ENCODE measurements at places on chromosomes 3 and 15.

- no peak for DNase-seq
Observed at GRCh38 chr3:69180869-69181591, 58.6 kb upstream of the LMOD3 start.

DNA sequence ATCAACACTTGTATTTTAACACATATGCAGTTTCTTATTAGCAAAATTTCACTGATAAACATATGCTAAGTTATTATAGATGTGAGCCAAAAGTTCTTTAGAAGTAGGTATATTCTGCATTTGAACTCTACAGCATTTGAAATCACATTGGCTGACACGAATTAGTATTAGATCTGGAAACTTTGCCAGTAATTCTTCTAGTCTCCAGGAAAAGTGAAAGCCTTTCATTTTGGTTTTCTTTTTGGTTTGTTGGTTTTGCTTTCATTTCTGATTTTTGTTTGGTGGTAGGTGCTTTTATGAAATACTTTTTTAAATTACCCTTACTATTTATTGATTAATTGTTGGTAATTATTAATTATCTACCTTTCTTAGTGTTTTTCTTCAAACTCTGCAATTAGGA lies 72.9 kb downstream of the RBMS3 start:
- no peak for DNase-seq

- no peak for DNase-seq
Observed at GRCh38 chr3:9225268-9225667, 24.2 kb downstream of the SRGAP3 start.

GRCh38 chr3:144426967-144427366 lies 455.3 kb downstream of the DIPK2A start:
- DNase-seq: no peak

GRCh38 chr3:179404307-179404706 lies 47.0 kb downstream of the GNB4 start:
- no peak for DNase-seq

DNA sequence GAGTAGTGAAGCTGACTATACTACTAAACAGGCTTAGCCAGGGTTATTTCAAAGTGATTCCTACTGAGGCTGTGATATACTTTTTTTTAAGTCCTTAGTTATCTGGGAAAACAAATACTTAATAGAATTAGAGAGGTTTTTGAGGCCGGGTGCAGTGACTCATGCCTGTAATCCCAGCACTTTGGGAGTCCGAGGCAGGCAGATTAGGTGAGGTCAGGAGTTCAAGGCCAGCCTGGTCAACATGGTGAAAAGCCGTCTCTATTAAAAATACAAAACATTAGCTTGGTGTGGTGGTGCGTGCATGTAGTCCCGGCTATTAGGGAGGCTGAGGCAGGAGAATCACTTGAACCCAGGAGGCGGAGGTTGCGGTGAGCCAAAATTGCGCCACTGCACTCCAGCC lies 34.2 kb downstream of the PRTG start:
- no peak for DNase-seq

Measured in stimulated activated CD4-positive, alpha-beta T cell treated with anti-CD3 and anti-CD28 coated beads, Interleukin-1b, Interleukin-23, amount 100 ng/mL, for 1 hour (primary cell).